ENCODE measurements at places on chromosomes 1 and 21. TPM values are rescaled to one million over a fixed set of nuclear protein-coding genes. Genes with fewer than 3 reads are reported as not detected.

- DNase-seq: no peak
- H3K4me1 ChIP-seq: no peaks in the 10 kb centered on the region
- peaks cover 4% of the 10 kb centered on the region for H3K27me3 ChIP-seq
- H3K27ac ChIP-seq: no peak overlapping the region
- no peak overlapping the region for H3K4me3 ChIP-seq
- H3K36me3 ChIP-seq: no peaks in the 10 kb centered on the region
Observed at GRCh38 chr1:206769304-206769731, 1.3 kb upstream of the IL19 start.

- H3K4me3 ChIP-seq: no peak overlapping the region
- no peaks in the 10 kb centered on the region for H3K36me3 ChIP-seq
- peaks cover 3% of the 10 kb centered on the region for H3K27me3 ChIP-seq
- DNase-seq: no peak
Observed at GRCh38 chr21:27047283-27047657, 80.4 kb upstream of the ADAMTS5 start.

GRCh38 chr1:234331507-234331906 lies 41.7 kb upstream of the COA6 start:
- no peak overlapping the region for H3K4me3 ChIP-seq
- H3K27ac ChIP-seq: no peak overlapping the region
- no peak for DNase-seq
- peaks cover under 1% of the 10 kb centered on the region for H3K4me1 ChIP-seq
- H3K27me3 ChIP-seq: no peaks in the 10 kb centered on the region
- H3K36me3 ChIP-seq: no peaks in the 10 kb centered on the region

DNA sequence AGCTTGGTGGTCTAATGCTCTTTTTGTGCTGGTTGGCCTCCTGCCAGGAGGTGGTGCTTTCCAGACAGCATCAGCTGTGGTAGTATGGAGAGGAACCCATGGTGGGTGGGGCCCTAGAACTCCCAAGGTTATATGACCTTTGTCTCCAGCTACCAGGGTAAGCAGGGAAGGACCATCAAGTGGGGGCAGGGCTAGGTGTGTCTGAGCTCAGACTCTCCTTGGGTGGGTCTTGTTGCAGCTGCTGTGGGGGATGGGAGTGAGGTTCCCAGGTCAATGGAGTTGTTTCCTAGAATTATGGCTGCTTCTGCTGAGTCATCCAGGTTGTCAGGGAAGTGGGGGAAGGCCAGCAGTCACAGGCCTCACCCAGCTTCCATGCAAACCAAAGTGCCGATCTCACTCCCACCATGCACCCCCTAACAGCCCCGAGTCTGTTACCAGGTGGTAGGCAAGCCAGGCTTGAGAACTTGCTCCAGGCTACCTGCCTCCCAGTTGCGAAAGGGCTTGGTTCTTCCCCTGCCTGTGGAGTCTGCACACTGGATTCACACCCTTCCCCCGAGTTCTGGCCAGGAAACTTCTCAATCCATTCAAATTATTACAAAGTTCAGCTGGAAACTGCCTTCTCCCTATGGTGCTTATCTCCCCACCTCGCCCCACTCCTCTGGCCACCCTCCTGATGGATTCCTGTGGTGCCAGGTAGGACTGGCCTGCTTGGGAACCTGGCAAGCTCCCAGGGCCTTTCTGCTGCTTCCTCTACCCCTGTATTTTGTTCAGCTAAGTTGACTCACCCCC lies 37.8 kb downstream of the DRAM2 start:
- H3K27me3 ChIP-seq: no peaks in the 10 kb centered on the region
- no peaks in the 10 kb centered on the region for H3K4me1 ChIP-seq
- DNase-seq: no peak
- H3K36me3 ChIP-seq: no peaks in the 10 kb centered on the region
- H3K27ac ChIP-seq: no peak overlapping the region

DNA sequence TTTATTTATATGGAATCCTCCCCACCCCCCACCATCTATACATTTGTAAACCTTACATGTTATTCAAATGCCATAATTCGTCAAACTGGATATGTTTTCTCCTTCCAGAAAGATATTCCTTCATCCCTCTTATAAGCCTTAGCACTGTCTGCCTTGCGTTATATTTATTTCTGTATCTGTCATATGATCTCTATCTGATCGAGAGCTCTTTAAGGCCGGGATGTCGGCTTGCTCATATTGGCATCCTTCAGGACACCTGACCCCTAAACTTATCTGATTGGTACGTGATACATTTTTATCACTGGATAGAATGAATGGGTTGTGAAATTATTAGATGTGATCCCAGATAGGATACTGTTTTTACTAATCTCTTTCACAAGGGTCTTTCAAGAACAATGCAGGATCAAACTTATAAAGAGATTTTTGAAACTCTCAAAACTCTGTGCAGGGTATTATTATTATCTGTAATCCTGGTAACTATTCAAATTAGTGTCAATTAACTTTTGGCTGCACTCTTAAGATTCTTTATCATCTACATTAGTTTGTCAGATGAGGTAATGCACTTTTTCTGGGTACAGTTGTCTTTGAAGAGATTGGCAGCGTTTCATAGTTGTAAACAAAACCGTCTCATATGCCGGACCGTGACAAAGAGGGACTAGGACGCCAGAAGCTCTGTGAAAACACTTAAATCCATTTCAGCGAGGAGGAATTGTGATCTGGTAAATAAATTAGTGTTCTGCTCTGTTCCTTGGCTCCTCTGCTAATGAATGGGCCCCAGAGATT lies 152.0 kb downstream of the KIF26B start:
- no peak overlapping the region for H3K27ac ChIP-seq
- no peak overlapping the region for H3K4me3 ChIP-seq
- peaks cover 2% of the 10 kb centered on the region for H3K27me3 ChIP-seq
- H3K4me1 ChIP-seq: no peaks in the 10 kb centered on the region
- no peak for DNase-seq

Gene TFF3
- total RNA-seq: not detected

Gene TSNAX
- 56.1 TPM for total RNA-seq

Gene STX12
- 24.5 TPM for total RNA-seq

Gene CRYBG2
- total RNA-seq: not detected

Gene ACKR1
- total RNA-seq: not detected

Gene APCS
- not detected for total RNA-seq

Gene DCDC2B
- total RNA-seq: not detected

Gene PGLYRP3
- total RNA-seq: not detected

Gene AGBL4
- 0.32 TPM for total RNA-seq
